Mesenteric fat pad (tissue), 1 donor: ENCODE measurements at places on chromosomes 2 and 18. TPM values are rescaled to one million over a fixed set of nuclear protein-coding genes. Genes with fewer than 3 reads are reported as not detected.

The GPN1 gene
- 23.1 TPM for total RNA-seq

The ALPI gene
- 0.71 TPM for total RNA-seq

The CNDP1 gene
- not detected for total RNA-seq

The RNASEH1 gene
- 27.1 TPM for total RNA-seq

The C2orf74 gene
- total RNA-seq = 6.9 TPM

The ST8SIA3 gene
- not detected for total RNA-seq

The SERPINB11 gene
- total RNA-seq = not detected

The KCNK3 gene
- 1.9 TPM for total RNA-seq

The KATNAL2 gene
- 4.8 TPM for total RNA-seq
